ENCODE measurements at places on chromosomes 7 and 10.

DNA sequence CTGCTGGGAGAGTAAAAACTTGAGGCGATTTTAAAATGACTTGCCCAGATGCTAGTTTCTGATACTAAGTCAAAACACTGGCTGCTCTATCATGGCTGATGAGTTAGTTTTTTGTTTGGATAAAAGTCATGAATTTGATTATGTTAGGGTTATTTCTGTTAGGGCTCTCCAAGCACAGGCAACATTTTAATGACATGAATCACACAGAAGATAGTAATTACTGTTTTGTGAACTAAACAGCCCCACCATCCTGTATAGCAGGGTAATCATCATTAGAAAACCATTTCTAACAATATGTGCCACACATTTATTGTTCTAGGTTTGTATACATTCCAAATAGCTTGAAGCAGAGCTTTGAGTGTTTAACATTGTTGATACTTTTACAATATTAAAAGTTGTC lies 750.3 kb downstream of the ANKRD7 start:
- no peak for DNase-seq

DNA sequence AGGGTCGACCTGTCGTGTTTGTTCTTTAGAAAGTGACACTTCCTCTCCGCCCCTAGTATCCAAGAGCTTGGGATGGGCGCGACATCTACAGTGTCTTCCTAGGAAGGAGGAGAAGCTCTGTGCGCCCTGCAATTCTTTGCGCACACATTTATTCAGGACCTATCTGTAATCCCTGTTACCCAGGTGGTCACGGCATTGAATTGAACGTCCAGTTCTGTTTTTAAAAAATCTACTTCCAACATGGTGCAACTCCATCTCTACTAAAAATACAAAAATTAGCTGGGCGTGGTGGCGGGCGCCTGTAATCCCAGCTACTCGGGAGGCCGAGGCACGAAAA lies 606 bp upstream of the LAMB1 start:
- DNase-seq, result peak; percentile 15

- peak; percentile 73 for DNase-seq
Measured at GRCh38 chr10:117496616-117497028, 45.9 kb upstream of the EMX2 start.

DNA sequence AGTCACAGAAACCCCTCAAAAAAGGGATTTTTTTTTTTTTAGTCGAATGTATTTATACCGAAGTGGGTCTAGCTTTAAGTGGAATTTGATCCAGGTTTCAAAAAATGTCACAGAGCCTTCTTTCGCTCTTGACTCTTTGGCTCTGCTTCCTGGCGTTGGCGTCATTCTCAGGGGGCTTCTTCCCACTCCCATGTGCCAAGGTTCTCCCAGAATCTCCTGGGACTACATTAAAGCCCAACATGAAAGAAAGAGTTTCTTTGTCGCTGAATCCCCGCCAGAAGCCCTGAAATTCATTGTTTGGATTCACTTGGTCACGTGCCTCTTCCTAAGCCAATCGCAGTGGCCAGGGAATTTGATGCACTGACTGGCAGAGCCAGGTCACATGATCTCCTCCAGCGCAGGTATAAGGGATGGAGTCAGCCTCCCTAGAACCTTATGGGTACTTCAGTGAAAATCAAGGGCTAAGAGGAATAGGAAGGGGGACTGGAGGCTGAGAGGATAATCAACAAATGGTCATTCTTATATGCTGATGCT lies 101.2 kb downstream of the RPS24 start:
- no peak for DNase-seq

- DNase-seq, result no peak
Measured at GRCh38 chr10:821322-821721, 110.2 kb downstream of the LARP4B start.

DNA sequence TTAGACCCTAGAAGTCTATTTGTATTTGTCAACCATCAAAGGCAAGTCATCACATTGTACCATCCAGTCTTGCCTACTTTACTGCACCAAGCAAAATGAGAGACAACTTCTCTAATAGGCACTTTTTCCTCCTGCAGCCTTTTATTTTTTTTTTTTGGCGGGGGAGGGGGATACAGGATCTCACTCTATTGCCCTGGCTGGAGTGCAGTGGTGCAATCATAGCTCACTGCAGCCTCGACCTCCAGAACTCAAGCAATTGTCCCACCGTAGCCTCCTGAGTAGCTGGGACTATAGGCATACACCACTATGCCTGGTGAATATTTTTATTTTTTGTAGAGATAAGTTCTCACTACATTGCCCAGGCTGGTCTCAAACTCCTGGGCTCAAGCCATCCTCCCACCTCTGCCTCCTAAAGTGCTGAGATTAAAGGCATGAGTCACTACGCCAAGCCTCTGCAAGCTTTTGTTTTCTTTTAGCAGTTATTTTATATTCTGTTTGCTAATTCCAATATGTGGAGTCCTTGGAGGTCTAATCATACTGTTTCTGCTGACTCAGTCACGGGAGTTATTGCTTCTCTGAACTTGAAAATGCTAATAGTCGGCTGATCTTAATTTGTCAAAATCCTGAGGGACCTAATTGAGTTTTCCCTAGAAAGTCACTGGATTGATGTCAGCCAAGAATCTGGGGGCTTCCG lies 14.2 kb downstream of the KPNA7 start:
- no peak for DNase-seq

- peak; percentile 76 for DNase-seq
Measured at GRCh38 chr7:137820677-137821420, 25.9 kb downstream of the DGKI start.

GRCh38 chr7:105399043-105399725 lies 10.5 kb upstream of the SRPK2 start:
- DNase-seq, result no peak

Data from G401 (cell line).